ENCODE measurements at places on chromosomes 2 and 18.

DNA sequence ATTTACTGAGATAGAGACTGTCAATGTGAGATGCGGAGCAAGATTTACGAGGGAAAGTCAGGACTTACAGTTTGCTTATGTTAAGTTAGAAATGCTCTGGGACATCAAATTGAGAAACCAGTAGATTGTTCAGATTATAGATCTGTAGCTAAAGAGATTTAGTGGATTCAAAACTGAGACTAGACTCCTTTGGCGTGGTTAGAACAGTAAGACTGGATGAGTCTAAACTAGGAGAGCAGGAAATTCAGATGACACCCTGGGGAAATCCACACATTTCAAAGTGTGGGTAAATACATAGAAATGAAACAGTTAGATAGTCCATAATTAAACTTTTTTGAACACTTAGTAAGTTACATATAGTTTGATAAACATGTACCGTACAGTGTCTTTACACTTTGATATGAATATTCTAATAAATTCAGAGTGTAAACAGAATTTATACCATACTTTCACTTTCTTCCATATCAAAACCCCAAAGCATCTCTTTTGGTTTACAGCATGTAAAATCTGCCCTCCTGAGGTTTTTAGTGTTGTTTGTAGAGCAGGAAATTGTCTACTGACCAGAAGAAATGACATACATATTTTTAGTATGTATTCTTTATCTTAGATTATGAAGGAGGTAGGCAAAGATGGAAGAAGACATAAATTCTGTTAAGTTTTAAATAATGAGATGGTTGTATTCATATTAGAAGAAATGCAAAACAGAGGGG is 231.5 kb downstream of the NYAP2 start:
- no peak for DNase-seq

GRCh38 chr2:45316576-45317338 is 294.3 kb downstream of the SRBD1 start:
- DNase-seq, result no peak

DNA sequence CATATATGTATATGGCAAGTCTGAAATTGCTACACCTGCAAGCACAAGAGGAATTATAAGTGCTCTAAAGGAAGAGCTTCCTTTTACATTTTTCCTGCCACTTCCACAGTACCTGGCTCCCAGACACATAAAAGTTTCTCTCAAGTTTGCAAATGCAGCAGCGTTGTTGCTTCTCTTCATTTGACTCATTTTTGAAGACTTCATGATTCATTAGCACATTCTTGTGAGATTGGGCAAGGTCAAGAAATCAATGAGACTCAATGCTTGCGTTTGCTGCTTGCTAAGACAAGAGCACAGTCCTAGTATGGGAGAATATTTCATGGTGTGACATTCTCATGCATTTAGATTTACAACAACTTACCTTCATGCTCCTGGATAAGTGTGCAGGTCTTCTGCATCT is 42.6 kb upstream of the PDCL3 start:
- no peak for DNase-seq

- no peak for DNase-seq
Observed at GRCh38 chr2:37809525-37809924, 115.6 kb upstream of the RMDN2 start.

DNA sequence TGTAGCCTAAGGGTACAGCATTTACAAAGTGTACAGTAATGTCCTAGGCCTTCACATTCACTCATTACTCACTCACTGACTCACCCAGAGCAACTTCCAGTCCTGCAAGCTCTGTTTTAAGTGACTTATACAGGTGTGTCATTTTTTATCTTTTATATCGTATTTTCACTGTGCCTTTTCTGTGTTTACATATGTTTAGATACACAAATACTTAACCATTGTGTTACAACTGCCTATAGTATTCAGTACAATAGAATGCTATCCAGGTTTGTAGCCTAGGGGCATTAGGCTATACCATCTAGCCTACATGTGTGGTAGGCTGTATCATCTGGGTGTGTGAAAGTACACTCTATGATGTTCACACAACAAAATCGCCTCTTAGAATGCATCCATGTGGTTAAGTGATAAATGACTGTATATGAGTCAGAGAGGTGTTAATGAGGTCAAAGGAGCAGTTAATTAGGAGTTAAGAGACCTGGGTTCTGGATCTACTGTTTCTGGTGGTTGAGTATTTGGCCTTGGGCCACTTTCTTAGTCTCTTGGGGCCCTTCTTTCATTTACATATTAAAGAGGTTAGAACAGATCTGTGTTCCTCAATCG is 149.1 kb downstream of the GREB1L start:
- DNase-seq, result no peak

- DNase-seq, result no peak
Observed at GRCh38 chr2:47346-47725, 1.0 kb upstream of the FAM110C start.

GRCh38 chr2:62287899-62288880 is 92.3 kb downstream of the B3GNT2 start:
- no peak for DNase-seq

DNA sequence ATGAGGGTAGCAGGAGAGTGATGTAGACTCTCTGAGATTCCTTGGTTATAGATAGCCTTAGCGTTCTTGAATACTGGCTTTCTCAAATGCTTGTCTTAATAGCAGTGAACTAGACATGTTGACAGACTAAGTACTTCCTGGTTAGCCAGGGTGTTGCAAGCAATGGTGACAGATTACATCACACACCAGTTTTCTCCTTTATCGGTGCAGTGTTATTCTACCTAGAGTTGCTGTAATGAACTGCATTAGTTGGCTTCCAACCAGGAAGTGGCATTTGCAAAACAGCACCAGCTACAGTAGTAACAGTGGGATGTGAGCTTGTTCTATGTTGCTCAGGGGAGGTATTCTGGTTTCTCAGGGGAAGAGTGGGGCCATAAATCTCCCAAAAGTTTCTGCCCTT is 582.2 kb upstream of the DDX18 start:
- no peak for DNase-seq

DNA sequence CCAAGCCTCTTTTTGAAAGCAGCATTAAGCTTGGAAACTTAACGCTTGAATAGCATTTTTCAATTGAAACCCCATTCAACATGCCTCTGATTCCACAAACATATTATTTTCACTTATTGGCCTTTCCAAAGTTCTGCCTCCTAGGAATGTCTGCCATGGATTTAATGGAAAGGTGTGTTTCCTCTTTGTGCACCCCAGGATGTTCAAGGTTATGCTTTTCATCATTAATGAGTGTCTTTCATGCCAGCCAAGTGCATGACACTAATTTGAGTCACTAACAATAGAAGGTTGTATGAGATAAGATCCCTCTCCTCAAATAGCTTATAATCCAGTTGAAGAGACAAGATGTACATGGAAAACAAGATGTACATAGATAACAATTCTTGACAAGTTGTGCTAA is 84.7 kb downstream of the ALPK2 start:
- DNase-seq, result no peak

GRCh38 chr2:45210462-45211195 is 201.4 kb upstream of the SIX2 start:
- DNase-seq, result no peak

DNA sequence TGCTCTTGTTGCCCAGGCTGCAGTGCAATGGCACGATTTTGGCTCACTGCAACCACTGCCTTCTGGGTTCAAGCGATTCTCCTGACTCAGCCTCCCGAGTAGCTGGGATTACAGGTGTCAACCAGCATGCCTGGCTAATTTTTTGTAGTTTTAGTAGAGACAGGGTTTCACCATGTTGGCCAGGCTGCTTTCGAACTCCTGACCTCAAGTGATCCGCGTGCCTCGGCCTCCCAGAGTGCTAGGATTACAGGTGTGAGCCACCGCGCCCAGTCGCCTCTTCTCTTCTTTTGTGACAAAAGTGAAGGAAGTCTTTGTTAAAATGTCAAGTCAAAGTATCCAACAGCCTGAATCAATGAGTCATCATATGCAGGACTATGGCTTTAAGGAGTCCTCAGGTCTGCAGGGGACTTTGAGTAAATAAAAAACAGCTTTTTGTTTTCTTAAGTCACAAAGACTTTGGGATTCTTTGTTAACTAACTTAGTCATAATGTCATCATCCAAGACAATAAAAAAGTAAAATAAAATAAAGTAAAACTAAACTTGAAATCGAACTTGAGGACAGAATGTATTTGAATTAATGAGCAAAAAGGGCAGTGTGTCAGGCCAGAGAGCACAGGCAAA is 1153.2 kb downstream of the SUCLG1 start:
- DNase-seq, result no peak

- DNase-seq, result no peak
Observed at GRCh38 chr2:206176121-206176520, 16.4 kb downstream of the EEF1B2 start.

All from urinary bladder (tissue), 4 donors.